Upper lobe of right lung (tissue), 1 donor: ENCODE measurements at places on chromosomes 12 and 14.

GRCh38 chr12:88351146-88351545 lies 209.0 kb downstream of the TMTC3 start:
- no peak for DNase-seq

DNA sequence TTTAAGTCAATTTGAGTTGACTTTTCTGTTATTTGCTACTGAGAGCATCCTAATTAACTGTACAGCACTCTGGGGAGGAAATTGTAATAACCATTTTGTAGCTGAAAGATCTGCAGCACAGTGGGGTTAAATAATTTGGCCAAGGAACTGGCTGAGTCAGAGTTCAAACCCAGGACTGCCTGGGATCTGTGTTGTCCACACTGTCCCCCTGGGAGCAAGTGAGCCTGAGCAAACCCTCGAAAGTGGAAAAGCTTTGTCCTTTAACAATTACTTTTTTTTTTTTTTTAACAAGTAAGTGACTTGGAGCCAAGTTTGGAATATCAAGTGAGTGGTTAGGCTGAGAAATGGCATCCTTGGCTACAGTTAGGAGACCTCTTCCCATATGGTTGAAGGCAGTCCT lies 247.2 kb upstream of the CCDC196 start:
- DNase-seq = no peak

GRCh38 chr12:112294793-112295192 lies 87.4 kb downstream of the HECTD4 start:
- DNase-seq = no peak

GRCh38 chr12:25591144-25591543 lies 38.1 kb upstream of the LMNTD1 start:
- DNase-seq = no peak

DNA sequence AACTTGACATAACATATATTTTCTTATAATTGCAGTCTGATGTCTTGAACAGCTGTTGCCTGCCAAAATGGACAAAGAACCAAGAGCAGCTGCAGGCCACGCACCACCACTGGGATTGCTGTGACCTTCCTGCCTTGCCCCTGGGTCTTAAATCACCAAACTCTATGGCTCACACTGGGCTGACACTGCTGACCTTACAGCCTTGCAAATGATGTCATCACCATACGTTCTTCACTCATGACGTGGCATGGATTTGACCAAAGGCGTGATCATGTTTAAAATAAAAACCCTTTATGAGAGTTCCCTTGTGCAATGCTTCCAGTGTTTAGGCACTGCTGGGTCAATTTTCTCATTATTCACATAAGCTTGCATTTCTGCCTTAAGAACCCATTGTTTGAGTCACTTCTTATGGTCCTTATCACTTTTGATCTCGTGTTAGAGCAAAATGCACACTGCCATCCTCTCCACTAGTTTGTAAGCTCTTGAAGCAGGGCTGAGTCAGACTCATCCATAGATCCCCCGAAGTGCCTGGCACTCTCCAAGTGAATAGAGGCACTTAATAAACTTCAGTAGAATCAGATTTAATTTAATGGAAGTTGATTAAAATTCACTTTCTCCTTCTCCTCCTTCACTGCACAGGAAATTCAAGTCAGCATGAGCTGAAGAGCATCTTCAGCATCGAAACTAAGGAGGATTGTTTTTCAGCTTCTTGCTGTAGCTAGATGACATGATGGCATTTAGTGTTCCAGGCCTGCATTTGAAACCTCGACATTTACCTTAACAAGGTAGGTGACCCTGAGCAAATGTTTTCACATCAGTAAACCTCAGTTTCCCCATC lies 132.4 kb upstream of the PZP start:
- no peak for DNase-seq

- DNase-seq = no peak
These were observed 9.4 kb upstream of the KCNH3 start for GRCh38 chr12:49529414-49529813.
